Midbrain (tissue), 1 donor: ENCODE measurements at places on chromosomes 11 and 22.

DNA sequence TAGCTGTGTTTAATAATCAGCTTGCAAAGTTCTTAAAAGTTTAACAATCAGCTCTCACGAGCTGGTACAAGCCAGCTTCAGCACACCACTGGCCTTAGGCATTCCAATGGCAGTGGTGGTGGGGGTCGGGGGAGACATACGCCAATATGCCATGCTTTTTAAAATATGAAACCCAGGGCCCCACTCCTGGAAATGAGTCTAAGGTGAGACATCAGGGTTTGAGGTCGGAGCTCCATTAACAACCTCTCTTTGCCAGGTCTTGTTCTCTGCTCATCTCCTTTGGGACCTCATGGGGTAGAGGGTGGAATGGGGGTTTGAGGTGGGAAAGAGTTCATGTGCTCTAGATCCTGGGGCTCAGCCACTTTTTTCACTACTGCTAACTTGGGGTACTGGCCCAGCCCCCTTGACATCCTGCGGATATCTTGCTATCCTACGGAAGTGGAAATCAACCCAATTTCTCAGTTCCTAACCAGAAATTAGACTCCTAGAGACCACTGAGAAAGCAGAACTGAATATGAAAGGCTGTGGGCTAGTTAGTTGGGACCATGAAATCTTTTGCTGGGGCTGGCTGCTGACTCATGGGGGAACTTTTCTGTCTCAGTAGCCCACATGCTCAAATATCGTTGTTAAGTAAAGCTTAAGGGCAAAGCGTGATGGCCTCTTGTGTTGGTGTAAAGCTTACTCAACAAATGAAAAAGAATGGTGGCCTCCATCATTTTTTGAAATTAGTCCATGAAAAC, 90.1 kb downstream of the PDHX start:
- DNase-seq: no peak

- no peak for DNase-seq
Measured at GRCh38 chr11:2413742-2414579, 13.4 kb downstream of the TSSC4 start.

DNA sequence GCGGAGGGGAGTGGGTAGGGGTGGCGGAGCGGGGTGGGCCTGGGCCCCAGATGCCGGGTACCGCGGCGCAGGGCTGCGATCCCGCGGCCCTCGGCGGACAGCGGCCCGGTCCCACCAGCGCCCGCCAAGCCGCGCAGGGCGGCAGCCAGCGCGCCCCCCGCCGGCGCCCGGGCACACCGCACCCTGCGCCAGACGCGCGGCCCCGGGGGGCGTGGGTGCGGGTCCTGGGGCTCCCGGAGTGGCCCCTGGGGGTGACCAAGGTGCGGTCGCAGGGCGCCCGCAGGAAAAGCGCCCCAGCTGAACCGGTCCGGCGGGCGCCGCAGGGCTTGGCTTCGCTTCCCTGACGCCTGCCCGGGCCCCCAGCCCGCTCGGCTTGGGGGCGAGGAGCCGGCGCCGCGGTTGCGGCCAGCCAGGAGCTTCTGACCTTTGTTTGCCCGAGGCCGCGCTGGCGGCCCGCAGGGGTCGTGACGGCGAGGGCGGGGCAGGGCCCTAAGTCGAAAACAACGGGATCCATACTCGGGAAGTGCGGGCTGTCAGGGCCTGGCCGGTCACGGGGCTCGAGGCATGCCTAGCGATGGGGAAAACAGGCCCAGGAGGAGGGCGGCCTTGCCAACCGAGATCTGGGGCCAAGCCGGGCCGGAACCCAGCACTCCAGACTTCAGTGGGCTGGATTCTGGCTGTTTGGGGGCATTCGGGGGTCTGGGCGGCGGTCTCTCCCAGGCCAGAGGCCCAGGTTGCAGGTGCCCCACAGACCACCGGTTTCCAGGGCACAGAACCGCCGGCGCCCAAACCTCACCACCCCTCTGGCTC, 581 bp upstream of the AP5B1 start:
- no peak for DNase-seq

DNA sequence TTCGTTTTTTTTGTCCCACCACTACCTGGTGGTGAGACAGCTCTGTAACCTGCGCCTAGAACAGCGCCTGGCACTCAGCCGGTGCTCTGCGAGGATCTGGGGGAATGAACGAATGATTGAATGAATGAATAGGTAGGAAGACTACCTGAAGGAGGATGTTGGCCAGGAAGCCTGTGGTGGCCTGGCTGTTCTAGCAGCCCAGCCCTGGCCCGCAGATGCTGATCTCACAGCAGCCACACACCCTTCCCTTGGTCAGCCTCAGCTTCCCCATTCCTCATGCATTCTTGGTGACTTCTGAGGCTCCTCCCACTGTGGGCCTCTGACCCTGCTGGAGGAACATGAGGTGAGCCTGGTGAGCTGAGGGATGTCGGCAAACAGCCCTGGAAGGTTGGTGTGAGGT, 3.7 kb downstream of the TRPM5 start:
- no peak for DNase-seq

GRCh38 chr11:77039491-77040400, 5.5 kb downstream of the B3GNT6 start:
- no peak for DNase-seq

- DNase-seq: no peak
Measured at GRCh38 chr11:20064961-20065405, 95.3 kb downstream of the DBX1 start.

DNA sequence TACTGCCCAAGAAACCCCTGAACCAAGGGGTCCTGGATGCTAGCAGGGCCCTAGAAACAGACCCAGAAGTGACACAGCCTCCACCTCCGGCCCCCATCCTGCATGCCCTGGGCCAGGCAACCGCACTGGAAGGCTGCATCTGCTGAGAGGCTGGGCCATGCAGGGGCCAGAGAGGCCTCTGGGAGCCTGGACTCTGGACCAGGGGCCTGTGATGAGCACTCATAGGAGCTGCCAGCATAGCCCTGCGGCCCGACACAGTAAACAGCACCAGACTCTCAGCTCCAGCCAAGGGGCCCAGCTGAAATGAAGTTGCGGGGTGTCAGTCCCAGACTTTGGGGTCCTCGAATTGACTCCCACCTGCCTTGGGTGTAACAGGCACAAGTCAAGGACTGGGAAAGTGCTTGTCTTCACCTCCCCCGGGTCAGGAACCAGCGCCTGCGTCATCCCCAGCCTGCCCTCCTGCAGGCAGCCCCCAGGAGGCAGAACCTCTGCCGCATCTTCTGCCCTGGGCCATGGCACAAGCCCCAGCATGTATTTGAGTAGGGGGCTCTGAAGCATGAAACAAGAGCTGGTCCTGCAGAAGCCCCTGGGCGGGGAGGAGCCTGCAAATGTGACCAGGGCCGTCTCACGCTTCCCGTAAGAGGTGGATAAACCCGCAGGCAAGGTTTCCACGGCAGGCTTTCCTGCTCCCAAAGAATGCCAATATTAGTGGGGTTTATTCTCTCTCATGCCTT, 25.2 kb upstream of the CCND1 start:
- no peak for DNase-seq

GRCh38 chr22:42814616-42815015, 42.5 kb downstream of the ARFGAP3 start:
- DNase-seq: no peak

- DNase-seq: no peak
Measured at GRCh38 chr22:28887725-28888459, 4.5 kb downstream of the ZNRF3 start.

DNA sequence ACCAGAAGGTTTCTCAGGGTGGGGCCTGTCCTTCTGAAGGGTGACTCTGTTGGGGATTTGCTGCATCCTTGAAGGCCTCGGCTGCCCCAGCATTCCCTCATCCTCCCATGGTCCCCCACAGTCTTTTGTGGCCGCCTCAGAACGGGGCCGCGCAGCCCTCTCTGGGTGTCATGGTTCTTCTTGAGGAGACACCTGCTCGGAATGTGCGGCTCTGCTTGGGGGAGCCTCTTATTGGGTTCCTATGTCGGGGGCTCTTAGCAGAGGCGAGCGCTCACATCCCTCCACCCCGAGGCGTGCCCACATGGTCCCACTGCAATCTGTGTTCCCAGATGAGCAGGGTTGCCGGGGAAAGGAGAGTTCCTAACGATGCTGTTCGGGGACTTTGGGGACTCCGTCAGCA, 1008.4 kb downstream of the BRD1 start:
- DNase-seq: no peak

DNA sequence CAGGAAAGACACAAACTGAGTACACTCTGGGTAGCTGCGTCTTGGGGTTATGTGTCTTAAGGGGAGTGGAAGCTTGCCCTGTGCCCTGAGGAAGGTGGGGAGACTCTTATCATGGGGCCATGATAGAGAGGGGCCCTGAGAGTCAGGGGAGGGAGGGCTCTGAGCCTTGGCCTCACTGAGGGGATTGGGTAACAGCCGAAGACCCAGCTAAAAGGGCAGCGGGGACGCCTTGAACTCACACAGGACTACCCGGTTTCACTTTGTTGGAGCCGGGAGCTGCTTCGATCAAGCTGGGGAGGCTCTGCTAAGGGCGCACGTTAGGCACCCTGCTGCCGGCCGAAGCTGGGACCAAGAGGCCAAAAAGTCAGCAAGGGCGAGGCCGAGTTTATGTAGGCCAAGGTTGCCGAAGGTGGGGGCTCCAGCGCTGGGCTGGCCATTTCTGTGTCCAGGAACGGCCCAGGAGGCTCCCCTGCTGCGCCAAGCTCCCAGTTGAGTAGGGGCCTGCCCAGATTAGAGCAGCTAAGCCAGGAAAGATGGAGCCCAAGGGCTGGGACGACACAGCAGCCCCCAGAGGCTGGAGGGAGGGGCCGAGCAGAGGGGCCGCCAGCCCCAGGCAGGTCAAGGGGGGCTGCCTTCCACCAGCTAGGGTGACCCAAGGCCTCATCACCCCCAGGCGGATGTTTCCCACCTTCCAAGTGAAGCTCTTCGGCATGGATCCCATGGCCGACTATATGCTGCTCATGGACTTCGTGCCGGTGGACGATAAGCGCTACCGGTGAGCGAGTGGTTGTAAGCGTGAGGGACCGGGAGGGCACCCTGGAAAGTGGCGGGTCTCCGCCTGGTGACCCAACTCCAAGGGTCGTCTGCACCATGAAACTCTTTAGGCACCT, 2.2 kb downstream of the TBX1 start:
- DNase-seq: no peak
